ENCODE measurements at places on chromosomes 3 and 15. TPM values are rescaled to one million over a fixed set of nuclear protein-coding genes. Genes with fewer than 3 reads are reported as not detected.
A peak's percentile ranks its signal among the peaks of the same experiment; 100 is the strongest.

Gene KCNMB2
- 2.1 TPM for total RNA-seq

Gene KCNMB3
- total RNA-seq, result 0.96 TPM

Gene MYL3
- total RNA-seq, result 7,440 TPM

Gene GRAMD2A
- total RNA-seq, result not detected

DNA sequence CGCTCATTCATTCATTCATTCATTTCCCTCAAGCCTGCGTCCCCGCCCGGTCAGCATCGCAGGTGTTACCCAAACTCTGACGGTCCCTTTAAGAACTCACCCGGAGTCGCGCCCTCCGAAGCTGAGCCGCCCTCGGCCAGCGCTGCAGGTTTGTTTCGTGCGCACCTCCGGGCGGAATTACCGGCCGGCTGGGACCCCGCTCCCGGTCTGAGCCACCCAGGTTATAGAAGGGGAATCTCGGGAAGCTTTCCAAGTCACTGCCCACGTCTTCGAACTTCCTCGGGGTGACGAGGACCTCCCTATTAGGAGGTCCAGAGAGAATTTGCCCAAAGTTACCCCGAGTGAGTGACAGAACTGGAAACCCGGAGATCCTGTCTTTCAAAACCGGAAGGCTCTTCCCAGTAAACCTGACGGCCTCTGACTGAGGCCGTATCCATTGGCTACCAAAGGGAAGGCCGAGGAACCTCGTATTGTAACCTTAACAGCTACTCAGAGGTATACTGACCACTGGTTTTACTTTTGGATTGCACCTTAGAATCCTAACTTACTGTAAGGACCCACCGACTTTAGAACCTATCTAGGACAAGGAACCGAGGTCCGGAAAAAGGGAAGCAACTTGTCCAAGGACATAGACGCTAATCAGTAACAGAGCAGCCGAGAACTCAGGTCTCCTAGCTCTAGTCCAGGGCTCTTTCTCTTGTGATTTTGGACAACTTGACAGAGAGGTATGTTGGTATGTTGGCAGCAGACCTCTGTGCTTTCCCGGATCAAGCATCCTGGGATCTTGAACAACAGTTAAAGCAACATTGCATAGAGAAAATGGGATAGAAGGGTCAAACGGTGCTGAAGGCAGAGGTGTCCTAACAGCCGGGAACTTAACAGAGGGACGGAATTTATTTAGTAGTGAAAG is 788 bp upstream of the DLG1 start:
- peak; percentile 29 for DNase-seq

DNA sequence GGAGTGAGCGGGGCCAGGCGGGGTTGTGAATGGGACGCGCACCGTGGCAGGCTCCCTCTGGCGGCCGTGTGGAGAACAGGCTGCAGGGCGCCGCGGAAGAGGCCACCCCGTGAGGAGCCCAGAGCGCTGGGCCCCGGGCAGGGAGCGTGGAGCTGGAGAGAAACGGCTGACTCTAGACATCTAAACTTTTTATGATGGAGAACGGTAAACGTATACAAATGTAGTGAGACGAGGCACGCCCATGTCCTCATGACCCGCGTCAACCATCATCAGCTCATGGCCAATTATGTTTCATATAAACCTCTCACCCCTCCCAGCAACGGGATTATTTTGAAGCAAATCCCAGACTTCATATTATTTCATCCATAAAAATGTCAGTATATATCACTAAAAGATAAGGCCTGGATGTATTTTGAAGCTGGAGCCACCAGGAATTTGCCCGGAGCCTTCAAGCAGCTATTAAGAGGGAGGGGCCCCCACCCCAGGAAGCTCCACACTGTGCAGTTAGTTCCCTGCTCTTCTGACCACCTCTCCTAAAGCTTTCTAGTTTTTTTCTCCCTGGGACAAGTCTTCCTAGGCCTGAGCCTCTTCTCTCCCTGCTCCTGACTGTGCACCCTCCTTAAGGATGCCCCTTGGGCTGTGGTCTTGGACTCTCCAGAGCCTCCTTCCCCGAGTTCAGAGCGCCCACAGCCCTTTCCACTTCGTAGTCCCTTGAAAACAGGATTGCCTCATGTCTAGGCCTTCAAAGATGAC is 149.5 kb downstream of the SMAD6 start:
- DNase-seq, result peak; percentile 86

DNA sequence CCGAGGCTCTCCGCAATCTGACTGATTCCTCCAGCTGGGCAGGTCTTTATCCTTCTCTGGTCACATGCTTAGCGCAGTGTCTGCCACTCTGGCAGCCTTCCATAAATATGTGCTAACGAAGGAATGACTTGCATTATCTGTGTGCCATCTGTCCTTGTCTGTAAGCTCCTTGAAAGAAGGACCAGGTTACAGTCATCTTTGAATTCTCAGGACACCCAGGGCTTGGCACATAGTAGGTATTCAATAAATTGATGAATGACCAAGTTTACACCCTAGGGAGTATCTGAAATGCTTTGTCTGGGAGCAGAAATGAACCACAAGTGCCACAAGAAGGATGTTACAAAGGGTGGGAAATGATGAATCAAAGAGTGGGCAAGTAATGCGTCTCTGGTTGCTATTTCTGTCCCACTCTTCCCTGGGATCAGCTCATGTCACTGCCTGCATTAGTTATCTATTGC is 16.5 kb upstream of the FAM3D start:
- DNase-seq, result no peak

DNA sequence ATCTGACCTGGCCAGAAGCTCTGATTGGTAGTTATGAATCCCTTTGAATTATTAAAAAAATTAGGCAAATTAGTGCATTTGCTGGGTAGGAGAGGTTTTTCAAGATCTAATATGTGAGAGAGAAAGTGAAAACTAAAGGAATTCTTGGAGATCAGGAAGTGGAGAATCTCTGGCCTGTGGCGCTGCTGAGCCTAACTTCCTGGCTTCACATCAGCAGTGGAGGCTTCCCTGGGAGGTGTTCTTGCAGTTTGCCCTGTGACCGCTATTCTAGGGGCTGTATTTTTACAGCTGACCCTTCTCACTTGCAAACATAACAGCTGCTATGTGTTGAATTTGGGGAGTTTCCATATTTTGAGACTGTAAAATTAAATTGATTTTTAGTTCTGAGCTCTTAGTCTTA is 166.4 kb downstream of the ATG7 start:
- DNase-seq, result no peak

- DNase-seq, result peak; percentile 47
Measured at GRCh38 chr3:42803414-42804105, 730 bp downstream of the HIGD1A start.

GRCh38 chr3:4807381-4808280 is 171.6 kb upstream of the BHLHE40 start:
- no peak for DNase-seq

- DNase-seq, result no peak
Measured at GRCh38 chr3:732326-732928, 360.4 kb upstream of the CNTN6 start.

DNA sequence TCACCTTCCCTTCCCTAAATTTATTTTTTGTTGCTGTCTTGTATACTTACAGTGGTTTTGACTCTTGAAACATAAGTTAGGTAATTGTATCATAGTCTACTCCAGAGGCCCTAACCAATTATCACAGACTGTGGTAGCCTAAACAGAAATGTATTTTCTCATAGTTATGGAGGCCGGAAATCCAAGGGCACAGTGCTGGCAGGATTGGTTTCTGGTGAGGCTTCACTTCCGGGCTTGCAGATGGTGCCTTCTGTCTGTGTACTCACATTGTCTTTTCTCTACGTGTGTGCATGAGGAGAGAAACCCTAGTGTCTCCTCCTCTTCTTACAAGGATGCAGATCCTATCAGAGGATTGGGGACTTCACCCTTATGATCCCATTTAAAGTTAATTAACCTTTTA is 290.2 kb upstream of the KCNMB2 start:
- no peak for DNase-seq

- peak; percentile 23 for DNase-seq
Measured at GRCh38 chr3:150169330-150169940, 198.7 kb upstream of the PFN2 start.

DNA sequence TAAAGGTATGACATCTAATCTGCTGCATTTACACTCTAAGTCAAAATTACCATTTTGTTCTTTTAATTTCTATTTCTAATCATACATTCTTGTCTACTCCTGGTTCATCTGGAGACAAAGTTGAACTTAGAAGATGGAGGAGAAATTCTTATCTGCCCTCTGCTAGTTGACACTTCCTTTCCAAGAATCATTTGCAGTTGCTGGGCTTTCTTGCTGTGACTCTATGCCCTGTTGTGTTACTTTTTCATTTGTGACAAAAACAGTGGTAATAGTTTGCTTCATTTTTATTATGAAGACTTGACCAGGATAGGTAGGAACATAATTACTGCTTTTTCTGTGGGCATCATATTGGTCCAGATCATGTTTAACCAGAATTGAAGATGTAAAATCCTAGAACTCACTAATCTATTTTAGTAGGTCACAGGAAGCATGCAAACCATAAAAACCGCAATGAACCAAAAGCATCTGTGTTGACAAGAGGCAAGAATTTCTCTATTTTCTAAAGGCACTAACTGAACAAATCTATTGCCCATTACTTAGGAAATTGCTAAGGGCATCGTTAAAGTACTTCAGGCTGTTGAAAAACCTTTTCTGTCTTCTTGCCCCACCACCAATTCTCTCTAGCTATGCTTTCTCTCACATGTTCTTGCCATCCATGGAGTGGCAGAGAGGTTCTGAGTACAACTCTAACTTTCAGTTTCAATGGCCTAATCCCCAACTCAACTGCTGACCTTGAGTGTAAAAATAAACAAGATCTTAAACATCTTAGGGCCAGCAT is 4.2 kb upstream of the CCR2 start:
- no peak for DNase-seq

DNA sequence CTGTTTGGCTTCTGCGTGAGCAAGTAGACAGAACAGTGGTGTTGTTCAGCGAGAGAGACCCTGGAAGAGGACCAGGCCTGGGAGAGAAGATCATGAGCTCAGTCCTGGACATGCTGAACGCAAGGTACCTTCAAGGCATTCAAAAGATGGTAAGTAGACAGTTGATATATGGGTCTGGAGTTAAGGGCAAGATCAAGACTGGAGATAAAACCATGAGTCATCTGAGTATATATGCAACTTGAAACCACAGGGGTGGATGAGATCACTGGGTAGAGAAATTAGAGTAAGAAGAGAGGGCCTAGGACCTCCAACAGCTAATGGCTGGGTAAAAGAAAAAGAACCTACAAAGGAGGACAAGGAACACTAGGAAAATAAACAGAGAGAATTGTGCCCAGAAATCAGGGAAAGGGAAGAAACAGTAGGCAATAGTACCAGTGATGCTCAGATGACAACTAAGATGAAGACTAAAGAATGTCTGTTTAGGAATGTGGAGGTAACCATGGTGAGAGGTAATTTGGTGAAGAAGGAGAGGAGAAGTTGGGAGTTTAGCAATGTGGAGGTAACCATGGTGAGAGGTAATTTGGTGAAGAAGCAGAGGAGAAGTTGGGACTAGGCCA is 343.2 kb upstream of the ADAMTS9 start:
- no peak for DNase-seq

DNA sequence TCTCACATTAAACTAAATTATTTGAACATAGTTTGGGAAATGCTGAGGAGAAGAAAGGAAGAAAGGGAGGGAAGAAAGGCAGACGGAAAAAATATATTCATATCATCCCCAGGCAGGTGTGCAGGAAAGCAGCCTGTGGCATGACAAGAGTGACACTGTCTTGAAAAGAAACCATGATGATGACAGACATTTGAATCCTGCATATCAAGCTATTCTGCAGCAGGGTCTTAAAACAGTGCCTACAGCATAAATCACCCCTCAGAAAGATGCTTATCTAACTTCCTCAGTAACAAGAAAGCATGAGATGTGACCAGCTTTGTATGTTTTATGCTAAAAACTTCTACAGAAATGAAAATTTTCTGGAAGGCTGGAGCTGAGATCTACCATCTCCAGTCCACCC is 144.5 kb upstream of the GRM7 start:
- DNase-seq, result no peak

All from left ventricle myocardium inferior (tissue), 1 donor.